Renal pelvis (tissue), 12 donors: ENCODE measurements at places on chromosomes 3 and 15. TPM values are rescaled to one million over a fixed set of nuclear protein-coding genes. Genes with fewer than 3 reads are reported as not detected.

GRCh38 chr3:40192628-40193027 is 116.9 kb upstream of the EIF1B start:
- DNase-seq = no peak

Gene ONECUT1
- 0.27 TPM for polyA plus RNA-seq

Gene C3orf20
- 0.25 TPM for polyA plus RNA-seq

DNA sequence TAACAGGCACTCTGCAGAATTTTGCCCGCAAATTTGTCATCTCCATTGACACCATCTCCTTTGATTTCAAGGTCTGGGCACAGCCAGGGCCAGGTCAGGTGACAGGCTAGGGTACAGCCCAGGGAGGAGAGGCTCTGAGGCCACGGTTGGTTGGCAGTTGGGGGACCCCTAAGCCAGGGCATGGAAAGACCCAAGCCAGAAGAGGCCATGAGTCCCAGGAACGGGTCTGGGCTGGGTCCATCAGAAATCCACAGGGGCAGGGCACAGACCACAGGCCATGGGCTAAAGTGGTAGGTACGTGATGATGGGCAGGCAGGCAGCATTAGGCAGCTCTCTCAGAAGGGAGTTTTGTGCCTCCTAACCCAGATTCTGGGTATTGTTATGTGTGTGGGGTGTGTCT is 45.8 kb downstream of the SEMA3G start:
- no peak for DNase-seq

Gene CACNA2D3
- polyA plus RNA-seq = 1.3 TPM

GRCh38 chr3:128550471-128551126 is 57.6 kb upstream of the GATA2 start:
- DNase-seq = no peak

Gene WDR48
- polyA plus RNA-seq = 101 TPM

GRCh38 chr3:51669241-51670052 is 1.6 kb upstream of the TEX264 start:
- peak; percentile 72 for DNase-seq

DNA sequence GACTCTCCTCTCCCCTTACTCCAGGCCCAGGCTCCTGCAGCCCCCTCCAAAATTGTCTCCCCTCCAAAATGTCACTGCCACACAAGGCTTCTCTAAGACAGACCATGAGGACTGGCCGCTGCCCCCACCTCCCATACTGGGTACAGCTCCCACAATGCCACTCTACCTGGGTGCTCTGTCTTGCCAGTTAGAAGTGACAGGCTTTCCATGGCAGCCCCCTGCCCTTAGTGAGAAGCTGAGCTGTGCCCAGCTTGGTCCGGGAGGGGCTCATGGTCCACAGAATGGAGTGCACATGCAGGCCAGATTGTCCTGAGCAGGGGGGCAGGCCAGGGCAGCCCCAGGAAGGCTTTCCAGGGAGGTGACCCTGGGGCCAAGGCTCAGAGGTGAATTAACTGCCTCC is 3.0 kb upstream of the CLK3 start:
- no peak for DNase-seq

GRCh38 chr3:81554801-81555200 is 206.6 kb downstream of the GBE1 start:
- no peak for DNase-seq

- DNase-seq = no peak
Observed at GRCh38 chr3:24523988-24524727, 29.5 kb upstream of the THRB start.

GRCh38 chr15:68993276-68993675 is 21.2 kb upstream of the NOX5 start:
- no peak for DNase-seq

GRCh38 chr15:95192923-95193322 is 961.6 kb downstream of the MCTP2 start:
- DNase-seq = no peak

DNA sequence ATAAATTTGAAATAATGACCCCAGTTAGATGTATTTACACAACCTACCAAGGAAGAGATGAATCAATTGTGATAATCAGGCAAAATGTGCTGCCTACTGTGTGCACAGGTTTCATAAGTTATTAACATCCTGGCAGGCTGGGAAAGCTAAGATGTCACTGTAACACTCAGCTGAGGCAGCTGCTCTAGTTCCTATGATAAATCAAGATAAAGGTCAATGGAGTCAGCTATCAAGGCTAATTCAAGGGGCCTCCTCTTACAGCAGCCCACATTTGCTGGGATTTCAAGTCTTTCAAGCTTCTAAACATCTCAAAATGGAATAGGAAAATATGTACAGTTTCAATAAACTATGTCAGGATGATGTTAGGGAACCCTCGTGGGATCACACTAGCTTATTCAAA is 70.7 kb upstream of the PYGO1 start:
- no peak for DNase-seq

GRCh38 chr3:148605521-148605920 is 92.2 kb upstream of the AGTR1 start:
- no peak for DNase-seq

DNA sequence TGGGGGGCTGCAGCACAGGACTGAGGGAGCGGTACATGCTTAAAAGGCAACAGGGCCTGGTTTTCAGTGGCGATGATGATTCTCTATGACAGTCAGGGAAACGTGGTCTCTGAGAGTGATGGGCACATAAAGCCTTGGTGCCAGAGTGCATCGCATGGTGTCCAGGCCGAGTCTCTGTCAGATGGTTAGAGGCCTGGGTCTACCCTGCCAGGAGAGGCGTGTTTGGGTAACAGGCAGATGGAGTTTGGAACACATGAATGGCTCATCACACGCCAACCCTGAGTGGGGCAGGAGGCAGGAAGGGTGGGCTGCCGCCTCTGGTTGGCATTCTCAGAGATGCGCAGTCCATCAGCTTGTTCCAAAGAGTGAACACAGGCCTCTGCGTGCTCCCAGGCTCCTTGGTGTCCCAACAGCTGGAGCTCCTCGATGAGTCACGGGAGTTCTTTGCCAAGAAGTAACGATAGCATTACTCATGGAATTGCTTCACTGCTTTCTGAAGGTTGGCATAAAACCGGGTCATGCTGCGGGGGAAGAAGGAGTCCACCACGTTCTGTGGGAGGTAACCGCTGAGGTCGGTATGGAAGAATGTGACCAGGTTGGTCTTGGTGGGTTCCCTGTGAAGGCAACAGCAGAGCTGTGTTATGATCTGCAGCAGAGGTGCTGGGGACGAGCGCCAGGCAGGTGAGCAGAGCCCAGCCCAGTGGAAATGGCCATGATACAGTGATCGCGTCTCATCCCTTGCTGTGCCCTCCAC is 11.0 kb downstream of the STARD5 start:
- no peak for DNase-seq

DNA sequence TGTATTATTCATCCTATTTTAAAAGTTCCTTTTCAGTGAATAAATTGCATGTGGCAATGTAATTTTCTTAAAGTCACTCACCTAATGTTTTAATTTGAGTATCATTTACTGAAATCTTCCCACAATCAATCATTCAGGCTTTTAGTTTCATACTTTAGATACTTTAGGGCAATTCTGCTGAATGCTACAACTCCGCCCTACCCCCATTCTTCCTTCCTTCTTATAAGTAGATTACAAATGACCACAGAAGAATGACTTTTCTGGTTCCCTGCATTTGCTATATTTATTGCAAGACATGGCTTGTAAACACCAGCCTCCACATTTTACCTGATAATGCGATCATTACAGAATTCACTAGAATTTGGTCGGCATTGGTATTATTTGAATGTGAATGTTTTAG is 1061.9 kb downstream of the FHIT start:
- no peak for DNase-seq

Gene PLAAT1
- polyA plus RNA-seq = 2.6 TPM

DNA sequence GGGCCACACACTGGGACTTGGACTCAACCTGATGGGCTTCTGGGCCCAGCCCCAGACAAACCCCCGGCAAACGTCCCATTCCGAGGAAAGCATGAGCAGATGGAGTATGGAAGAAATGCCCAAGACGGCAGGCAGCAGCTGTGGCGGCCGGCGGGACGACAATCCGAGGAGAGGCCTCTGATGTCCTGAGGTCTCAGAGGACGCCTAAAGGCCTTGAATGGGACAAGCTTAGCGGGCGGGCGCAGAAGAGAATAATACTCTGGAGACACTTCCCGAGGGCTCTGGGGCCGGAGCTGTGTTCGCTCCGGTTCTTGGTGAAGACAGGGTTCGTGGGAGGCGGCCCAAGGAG is 482 bp upstream of the OGG1 start:
- DNase-seq = no peak

- DNase-seq = no peak
Observed at GRCh38 chr3:143170676-143171075, 51.1 kb downstream of the CHST2 start.

DNA sequence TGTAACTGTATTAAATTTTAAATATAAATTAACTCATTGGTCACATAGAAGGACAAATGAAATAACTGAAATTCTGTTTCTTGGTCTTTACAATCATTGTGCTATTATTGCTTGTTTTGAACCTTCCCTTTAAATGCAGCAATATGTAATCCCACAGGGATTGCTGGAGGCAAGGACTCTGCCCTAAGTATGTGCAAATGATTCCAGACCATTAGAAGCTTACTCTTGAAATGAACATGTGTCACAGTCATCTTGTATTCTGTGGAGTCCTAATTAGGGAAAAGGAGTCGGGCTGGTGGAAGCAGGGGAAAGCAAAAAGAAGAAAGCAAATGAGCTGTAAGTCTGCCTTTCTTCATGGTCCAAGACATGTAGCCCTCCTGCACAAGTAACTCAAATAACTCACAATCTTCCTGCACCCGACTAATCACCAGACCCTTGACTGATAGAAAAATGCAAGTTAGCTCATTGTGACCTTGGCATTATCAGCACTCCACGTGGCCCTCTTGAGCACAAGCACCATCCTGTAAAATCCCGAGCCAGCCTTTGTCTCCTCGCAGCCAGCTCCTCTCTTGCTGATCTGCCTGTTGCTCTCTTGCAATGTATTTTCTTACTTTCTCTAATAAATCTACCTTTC is 2.3 kb upstream of the TMPRSS7 start:
- no peak for DNase-seq

DNA sequence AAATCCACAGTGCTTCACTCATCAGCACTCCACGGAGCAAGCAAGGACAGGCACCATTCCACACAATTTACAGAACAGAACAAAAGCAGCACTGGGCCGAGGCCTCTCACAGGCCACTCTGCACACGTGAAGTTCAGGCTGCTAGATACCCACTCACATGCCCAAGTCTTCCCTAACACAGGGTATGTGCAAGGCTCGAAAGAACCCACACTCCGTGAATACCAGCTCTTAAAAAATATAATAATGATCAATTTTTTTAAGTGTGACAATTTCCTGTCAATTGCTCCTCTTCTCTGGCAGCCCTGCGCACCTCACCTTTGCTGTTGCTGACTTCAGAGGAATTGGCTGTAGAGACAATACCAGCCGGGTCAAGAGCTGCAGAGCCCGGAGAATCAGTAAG is 19.0 kb downstream of the XPC start:
- DNase-seq = no peak

DNA sequence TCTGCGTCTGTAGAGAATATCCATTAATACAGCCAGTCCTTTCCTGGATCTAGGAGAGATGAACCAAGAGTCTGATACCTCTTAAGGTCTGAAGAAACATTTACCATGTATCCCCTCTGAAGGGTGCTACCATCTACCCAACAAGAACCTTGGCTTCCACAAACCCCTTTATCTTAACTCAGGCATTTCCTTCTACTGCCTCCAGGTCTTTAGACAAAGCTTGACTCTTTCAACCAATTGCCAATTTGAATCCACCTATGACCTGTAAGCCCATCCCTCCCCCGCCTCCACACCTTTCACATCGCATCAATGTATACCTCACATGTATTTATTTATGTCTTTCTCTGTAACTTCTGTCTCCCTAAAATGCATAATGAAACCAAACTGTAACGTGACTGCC is 139.5 kb downstream of the SNRK start:
- DNase-seq = no peak

DNA sequence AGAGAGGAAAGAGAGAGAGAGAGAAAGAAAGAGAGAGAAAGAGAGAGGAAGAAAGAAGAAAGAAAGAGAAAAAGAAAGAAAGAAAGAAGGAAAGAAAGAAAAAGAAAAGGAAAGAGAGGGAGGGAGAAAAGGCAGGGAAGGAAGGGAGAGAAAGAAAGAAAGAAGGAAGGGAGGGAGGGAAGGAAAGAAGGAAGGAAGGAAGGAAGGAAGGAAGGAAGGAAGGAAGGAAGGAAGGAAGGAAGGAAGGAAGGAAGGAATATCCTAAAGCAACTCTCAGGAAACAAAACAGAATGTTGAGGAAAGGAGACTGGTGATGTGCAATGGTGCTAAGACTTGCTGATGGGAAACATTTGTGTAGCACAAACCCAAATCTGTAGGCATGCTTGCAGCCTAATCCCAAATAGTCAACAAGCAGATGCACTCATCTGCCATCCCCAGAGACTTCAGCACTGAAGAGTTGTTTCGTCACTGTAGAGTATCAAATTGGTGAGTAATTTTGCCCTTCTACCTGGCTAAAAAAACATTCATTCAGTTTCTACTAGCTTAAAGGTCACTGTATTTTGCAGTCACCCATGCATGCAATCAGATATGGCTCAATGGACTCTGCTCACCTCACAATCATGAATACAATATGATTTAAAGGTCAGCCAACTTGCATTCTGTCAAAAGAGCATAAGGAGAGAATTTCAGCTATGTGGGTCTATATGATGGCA is 480.3 kb downstream of the FGF12 start:
- DNase-seq = no peak

DNA sequence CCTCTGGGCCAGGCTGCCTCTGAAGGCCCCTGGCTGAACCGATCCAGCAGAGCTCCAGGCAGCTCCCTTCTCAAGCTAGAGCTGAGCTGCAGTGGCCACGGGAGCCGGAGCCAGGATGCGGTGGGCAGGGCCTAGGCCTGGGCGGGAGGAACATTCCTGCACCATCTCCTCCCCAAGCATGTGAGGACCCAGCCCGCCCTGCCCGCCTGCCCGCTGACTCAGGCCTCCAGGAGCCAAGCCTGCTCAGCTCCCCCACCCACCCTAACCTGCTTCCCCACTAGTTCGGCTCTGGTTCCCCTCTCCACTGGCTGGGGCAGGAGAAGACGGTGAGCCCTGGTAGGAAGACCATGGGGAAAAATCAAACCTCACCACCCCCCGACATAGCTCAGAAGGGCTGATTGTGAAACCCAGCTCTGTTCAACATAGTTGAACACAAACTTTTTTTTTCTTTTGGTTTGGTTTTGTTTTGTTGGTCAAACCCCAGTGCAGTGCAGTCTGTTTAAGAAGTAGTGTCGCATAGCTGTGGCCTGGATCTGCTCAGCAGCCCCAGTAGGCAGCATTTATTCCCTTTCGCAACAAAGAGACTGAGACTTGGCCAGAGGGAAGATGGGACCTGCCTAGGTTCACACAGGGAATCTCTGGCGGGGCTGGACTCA is 13.5 kb downstream of the SNX33 start:
- DNase-seq = no peak

Gene TKT
- polyA plus RNA-seq = 127 TPM

DNA sequence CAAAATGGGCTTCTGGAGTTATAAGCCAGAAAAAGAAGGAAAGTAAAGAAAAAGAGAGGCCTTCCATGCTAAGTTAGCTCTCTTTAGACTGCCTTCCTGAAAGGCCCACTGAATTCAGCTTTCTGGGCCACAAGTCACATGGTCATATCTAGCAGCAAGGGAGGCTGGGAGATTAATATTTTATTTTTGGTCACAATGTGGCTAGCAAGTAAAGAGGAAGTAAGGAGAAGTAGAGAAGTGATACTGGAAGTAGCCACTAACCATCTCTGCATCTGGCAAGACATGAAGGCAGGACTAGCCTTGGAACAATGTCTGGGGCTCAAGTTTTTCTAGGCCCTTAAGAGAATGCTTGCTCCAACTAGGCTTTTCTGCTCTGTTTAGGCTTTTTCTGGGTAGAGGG is 81.8 kb upstream of the UBE2E1 start:
- DNase-seq = no peak
